ENCODE measurements at places on chromosomes 2 and 18.

DNA sequence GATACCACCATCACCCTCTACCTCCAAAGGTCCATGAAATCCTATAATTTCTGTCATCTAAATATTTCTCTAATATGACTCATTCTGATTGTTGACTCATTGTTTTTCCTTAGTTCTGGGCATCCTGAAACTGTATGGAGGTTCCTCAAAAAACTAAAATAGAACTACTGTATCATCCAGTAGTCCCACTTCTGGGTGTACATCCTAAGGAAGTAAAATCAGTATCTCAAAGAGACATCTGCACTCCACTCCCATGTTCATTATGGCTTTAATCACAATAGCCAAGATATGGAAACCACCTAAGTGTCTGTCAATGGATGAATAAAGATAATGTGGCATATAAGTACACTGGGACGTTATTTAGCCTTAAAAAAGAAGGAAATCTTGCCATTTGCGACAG lies 125.8 kb upstream of the MYO3B start:
- DNase-seq = no peak

DNA sequence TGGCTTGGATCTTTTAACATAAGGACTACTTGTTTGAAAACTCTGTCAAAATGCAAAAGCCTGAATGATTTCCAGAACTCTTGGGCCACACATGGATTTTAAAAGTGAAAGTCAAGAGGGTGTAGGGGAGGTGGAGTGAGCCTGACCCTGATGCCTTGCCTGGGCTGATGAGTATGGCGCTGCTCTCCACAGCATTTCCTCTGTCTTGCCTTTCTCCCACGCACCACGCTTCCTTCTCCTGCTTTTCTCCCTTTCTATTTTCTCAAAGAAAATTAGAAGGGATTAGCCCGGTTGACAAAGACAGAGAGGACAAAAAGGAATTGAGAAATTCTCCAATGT lies 207.0 kb upstream of the CCDC68 start:
- no peak for DNase-seq

DNA sequence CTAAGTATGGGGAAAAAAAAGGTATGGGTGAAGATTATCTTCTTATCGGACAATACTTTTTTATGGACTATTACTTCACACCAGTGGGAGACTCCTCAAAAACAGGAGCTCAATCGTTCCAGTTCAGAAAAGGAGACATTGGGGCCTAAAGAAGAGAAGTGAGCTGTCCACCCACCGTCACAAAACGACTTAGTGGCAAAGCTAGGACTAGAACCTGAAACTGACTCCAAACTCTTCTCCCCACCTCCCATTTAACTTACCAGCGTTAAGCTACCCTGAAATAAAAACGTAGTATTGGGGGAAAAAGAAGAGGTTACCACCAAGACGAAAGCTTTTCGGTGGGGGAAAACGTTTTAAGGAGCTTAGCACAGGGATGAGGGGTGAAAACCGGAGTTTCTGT lies 503 bp downstream of the GTF3C3 start:
- no peak for DNase-seq

DNA sequence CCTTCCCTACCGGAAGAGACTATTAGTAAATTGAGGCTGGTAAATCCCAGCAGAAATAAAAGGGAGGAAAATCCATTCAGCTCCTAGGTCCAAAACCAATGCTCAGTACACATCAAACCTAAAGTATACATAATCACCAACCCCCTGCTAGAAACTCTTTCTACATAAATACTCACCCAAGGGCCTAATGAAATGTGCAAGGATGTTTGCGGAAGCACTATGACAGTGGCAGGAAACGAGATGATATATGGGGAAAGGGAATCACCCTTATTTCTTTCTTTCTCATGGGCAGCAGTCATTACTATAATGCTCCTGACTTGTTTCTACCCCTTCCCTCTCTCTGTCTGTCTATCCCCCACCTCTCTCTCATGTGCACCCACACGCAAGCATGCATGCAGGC lies 1.3 kb upstream of the SCTR start:
- DNase-seq = no peak

DNA sequence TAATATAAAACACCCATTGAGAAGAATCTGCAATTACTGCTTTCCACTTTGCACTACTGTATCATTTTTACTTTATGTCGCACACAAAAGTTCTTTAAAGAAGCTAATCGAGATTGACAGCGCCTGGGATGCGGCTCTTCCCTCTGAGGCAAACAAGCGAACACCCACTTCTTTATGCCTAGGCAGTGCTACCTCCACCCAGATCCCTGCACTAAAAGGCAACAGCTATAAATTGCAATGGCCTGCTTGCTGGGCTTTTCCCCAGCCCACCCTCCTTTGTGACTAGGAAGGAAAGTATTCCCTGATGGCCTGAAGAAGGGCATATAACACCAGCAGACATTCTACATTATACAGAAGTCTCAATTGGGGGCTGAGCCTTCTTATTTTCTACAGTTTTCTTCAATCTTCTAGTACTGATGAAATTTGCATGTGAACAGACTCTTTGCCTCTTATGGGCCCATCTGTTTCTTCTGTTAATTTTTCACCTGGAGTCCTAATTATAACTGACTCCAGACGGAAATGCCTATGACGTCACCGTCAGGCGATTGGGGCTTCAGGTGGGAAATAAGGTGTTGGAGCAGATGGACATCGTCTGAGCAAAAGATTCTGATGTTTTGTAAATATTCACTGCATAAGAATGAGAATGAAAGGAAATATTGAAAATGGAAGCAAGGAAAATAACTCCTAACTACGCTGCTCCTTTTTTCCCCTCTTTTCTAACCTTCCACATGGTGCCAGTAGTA lies 138.9 kb upstream of the DCC start:
- no peak for DNase-seq

- no peak for DNase-seq
These were observed 347.4 kb upstream of the KLHL29 start for GRCh38 chr2:23037596-23037995.

DNA sequence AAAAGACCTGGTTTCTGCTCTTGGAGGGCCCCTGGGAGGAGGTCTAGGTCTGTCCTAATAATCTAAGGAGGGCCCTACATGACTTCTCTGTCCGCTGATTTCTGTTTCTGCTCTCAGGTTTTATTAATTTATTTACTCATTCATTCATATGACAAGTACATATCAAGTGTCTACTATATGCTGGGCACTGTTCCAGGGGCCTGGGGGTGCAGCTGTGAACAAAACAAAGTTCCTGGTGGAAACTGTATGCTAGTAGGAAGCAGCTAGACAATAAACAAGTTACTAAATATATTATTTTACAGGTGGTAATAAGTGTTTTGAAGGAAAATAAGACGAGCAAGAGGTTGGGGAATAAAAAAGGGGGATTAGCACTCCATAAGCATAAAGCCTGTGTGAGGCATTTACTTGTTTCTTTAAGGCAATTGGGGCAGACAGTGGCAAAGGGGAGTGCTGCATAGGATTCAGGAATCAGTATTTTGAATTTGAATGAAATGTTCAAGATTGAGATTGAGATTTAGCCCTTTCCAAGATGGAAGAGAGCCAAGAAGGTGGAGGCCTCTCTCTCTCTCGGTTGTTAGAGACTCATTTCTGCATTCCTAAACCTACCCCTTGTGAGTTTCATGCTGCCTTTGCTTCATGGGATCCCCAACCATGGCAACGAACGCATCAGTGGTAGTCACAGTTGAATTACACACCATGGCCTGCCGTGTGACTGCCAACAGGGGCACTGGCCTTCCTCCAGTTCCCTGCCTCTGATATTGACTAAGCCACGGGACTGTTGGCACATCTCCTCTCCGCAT lies 28.3 kb downstream of the DRC1 start:
- no peak for DNase-seq

DNA sequence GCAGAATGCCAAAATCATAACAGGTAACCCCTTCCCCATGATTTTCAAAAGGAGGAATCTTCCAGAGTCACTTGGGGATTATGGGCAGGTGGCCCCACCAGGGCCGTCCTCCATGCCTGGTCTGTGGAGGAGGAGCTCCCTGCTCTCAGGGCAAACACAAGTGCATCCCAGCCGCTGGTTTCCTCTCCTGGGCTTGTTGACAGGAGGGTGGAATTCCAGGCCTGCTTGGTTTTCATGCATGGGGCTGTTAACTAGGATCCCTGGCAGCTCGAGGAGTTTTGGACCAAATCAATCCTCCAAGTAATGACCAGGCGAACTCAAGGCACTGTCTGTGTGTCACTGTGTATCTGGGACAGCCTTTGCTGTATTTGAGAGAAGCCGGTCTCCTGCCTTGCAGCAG lies 45.3 kb downstream of the FOSL2 start:
- DNase-seq = no peak

GRCh38 chr2:73868204-73868978 lies 24.4 kb upstream of the ACTG2 start:
- DNase-seq = no peak

GRCh38 chr2:68800027-68800401 lies 65.4 kb downstream of the ARHGAP25 start:
- no peak for DNase-seq

GRCh38 chr2:44598330-44599119 lies 236.8 kb downstream of the CAMKMT start:
- no peak for DNase-seq

DNA sequence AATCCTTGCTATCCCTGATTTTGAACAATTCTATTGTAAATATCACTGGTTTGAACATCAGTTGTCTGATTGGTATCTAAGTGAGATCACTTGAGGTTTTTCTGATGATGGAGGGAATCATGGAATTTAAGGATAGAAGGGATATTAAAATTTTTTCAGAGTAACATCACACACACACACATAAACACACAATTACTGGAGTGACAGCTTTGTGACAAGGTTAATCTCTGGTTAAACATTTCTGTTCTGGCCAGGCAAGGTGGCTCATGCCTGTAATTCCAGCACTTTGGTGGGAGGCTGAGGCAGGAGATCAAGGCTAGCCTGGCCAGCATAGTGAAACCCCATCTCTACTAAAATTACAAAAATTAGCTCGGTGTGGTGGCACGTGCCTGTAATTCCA lies 85.3 kb downstream of the SOCS6 start:
- no peak for DNase-seq

GRCh38 chr2:122864728-122865127 lies 1109.3 kb downstream of the TSN start:
- DNase-seq = no peak

DNA sequence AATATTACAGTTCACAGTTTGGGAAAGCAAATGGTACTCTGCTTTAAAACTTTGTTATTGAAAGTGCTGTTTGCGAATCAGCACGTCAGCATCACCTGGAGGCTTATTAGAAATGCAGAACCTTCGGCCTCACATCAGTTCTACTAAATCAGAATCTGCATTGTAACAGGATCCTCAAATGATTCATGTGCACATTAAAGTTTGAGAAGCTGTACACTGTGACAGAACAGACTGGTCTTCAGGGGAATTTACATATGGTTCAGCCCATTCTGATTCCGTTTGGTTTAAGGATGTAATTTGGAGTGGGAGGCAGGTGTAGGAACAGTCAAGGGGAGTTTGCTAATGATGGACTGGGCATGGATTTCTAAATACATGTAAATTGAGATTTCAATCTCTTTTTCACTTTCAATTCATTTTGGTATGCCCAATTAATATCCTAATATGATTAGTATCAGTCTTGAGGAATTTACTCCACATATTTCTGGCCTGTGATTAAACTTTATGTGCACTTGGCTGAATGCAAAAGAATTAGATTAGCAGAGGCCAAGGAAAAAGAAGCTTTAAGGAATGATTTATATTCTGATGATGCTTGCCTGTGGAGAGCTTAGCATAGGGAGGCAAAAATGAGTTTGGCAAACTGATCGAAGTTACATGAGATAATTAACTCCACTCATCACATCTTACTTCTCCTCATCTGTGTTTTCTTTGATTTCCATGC lies 248.8 kb downstream of the XIRP2 start:
- no peak for DNase-seq

GRCh38 chr2:239779584-239779983 lies 245.6 kb downstream of the NDUFA10 start:
- no peak for DNase-seq

GRCh38 chr18:9852266-9853081 lies 33.3 kb upstream of the TXNDC2 start:
- DNase-seq = no peak

DNA sequence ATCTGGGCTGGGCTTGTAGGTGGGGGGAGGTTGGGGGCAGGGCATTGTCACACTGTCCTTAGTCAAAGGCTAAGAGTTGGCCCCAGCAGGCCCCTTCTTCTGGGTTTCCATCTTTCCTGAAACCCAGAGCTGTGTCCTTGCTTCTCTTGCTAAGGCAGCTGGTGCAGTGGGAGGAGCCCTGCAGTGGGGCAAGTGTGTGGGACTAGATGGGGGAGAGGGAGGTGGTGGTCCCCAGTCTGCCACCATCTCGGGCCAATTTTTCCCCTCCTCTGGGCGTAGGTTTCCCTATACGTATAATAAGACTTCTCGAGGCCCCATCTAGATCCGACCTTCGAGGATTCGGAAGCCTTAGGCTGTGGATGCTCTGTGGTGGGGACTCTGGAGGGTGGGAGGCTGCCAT lies 3.5 kb downstream of the KCNF1 start:
- no peak for DNase-seq

DNA sequence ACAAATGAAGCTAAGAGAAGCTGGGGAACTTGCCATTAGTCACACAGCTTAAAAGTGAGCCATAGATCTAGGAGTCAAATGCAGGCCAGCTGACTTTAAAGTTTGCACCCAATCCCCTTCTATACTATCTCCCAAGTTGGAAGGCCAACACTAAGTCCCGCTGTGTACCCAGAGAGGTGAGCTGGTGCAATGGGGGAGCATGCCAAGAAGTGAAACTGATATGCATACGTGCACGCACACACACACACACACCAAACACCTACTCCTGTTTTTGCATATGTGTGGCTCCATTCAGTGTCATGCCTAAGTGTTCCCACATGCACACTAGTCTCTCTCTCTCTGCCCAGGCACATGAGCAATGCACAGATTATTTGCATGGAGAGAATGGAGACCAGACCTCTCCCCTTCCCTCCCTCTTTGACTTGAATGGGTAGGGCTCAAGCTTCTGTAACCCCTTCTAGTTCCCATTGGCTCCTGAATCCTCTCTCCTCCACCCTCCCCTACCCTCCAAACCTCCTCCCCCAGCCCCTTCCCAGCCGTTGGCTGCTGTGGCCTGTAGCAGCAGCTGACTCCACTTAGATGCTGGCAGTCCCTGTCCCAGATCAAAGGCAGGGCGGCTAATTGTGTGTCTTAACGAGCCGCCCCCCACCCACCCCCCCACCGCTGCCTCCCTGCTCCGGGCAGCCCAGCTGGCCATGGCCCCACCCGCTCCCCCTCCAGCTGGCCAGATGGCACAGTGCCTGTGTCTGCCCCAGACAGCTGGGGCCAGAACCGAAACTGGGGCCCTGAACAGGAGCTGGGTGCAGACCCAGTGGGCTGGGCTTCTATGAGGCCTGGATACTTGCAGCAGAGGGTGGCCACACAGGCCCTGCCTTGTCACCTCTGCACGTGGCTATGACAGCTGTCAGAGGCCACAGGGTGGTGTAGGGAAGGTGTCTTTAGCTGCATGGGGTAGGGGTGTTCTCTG lies 5.6 kb downstream of the WNT10A start:
- no peak for DNase-seq

DNA sequence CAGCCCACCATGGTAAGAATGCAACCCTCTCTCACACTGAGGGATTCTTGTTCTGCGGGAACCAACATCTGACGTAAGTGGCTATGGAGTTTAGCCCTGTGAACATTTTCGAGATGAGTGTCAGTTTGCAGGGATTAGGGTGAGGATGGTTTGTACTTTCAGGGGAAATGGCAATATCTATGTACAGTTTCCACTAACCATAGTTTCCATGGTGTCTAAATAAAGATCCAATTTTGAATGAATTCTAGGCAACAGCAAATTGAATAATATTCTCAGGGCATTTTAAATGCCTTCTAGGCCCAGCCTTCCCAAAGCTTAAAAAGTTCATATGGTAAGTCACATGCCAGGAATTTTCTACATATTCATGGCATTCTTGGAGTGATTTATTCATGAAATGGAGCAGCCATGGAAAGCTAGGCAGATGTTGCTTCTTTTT lies 105.4 kb upstream of the MMADHC start:
- no peak for DNase-seq
